Activated T-helper 9 cell treated with anti-CD3 and anti-CD28 coated beads, Interleukin-2, amount 50 U/mL, for 16 hours (primary cell): ENCODE measurements at places on chromosomes 2 and 18.

DNA sequence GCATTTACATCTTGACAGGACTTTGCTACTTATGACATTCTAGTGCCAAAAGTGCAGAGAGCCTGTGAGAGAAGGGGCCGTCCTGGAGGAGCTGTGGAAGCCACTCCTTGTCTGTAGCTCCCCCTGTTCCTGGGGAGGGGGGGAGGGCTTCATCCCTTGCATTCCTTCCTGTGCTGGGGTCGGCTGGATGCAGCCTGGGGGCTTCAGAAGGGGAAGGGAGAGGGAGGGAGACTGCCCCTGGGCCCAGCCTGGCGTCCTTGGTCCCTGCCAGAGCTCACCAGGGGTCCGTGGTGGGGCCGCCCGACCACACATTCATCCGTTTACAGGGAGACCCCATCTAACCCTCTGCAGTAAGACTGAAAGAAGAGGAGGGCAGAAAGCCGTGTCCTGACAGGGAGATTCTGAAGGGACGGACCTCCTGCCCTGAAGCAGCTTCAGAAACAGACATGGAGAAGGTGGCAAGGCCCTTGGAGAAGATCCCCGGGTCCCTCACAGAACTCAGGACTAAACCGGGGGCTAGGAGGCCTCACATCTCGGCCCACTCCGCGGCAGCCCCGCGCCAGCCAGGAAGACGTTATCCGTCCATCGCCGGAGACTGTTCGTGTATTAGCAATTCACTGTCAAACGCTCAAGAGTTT, 258.3 kb upstream of the SALL3 start:
- no peak for DNase-seq

DNA sequence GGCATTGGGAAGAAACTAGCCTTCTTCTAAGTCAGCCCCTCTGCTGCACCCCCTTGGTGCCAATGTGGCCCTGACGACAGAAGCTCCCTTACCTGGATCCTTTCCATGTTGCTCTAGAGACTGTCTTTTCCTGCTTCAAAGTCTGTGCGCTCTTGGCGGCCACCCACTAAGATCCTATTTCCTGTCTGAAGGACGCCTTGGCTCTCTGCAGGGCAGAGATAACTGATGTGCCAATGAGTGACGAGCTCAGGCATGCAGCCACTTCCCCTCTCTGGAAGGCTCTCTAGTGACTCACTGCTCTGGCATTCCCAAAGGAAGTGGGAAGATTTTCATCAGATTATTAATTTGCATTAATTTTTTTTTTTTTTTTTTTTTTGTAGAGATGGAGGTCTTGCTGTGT, 273.5 kb downstream of the CDH20 start:
- no peak for DNase-seq

GRCh38 chr2:70948337-70949003, 12.8 kb downstream of the ATP6V1B1 start:
- peak; percentile 62 for DNase-seq

GRCh38 chr2:144156736-144157640, 362.9 kb downstream of the ZEB2 start:
- no peak for DNase-seq

GRCh38 chr18:26088487-26088886, 1.9 kb downstream of the SS18 start:
- no peak for DNase-seq

DNA sequence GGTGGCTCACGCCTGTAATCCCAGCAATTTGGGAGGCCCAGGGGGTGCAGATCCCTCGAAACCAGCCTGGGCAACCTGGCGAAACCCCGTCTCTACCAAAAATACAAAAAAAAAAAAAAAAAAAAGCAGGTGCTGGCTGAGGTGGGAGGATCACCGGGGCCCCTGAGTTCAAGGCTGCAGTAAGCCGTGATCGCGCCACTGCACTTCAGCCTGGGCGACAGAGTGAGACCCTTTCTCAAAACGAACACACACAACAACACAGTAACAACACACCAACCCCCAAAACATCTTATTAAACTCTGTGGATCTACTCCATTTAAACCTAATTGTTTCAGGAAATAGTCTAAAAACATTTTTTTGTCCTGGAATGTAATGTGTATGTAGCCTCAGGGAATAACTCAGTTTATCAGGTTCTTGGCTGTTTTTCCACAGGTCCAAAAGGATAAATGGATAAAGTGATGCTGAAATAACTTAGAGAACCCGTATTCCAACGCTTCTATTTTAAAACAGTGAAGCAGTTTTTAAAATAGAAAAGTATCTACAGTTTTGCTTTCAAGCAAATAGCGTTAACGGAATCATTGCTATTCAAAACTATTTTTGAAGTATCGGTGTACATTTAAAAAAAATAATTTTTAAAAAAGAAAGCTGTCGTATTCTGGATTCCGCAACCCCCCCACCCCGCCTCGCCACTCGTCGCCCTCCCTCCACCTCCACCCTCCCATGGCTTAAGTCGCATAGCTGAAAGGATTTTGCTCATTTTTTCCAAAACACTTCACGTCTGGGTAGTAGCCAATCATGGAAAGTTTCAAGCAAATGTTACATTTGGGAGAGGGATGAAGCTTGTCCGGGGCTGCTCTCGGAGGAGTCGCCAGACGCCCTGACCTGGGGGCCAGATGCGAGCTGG, 895 bp upstream of the GLS start:
- DNase-seq, result peak; percentile 27

- DNase-seq, result no peak
Observed at GRCh38 chr2:121919803-121920202, 164.4 kb downstream of the TSN start.

DNA sequence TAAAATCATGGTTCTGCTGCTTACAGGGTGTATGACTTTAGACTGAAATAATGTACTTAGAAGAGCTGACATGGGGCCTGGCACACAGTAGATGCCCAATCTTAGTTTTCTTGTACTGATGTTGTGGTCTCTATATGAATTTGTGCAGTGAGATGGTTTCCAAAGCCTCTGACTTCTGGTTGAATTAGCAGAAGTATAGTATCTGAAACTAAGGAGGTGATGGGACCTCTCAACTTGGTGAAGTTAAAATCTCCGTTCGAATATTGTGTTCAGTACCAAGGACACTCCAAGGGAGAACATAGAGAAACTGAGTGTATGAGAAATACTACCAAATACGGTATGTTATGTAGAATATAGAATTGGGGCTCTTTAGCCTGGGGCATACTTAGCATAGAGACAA, 120.9 kb downstream of the ANTXR1 start:
- no peak for DNase-seq

DNA sequence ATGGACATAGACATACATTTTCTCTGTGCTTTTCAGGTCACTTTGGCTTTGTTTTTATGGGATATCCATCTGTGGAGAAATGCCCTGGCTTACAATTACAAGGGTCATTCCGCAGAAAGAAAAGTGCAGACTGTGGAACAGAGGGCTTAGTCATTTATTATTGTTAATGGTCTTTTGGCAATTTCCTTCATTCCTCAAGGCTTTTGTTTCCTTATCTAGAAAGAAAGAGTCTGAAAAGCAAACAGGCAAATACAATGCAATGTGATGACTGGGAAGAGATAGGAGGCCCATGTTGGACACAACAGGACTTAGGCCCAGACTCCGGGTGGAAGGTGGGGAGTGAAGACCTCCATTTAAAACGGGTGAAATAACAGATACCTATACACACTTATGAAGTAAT, 129.5 kb upstream of the CAVIN2 start:
- DNase-seq, result no peak

GRCh38 chr2:131016826-131017741, 76.2 kb downstream of the FAM168B start:
- DNase-seq, result no peak
